Endothelial cell (in vitro differentiated cells): ENCODE measurements at places on chromosomes 3 and 15.

DNA sequence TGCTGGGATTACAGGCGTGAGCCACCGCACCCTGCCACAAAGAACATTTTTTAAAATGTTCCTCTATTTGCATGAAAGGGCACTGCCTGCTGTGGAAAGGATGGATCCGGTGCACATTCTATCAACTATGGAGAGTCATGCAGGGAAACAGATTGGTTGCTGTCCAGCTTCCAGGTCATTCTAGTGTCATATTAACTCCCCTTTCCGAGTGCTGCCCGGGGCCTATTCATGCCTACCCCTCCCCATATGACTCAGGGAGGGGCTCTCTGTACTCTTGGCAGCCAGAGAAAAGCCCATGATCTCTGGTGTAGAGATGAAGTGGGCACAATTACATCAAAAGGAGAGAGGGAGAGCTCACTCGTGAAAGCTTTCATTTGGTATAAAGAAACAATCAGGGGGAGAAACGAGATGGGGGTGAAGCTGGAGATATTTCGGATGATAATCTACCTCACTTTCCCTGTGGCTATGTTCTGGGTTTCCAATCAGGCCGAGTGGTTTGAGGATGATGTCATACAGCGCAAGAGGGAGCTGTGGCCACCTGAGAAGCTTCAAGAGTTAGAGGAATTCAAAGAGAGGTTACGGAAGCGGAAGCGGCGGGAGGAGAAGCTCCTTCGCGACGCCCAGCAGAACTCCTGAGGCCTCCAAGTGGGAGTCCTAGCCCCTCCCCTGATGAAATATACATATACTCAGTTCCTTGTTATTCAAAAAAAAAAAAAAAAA, 16.1 kb upstream of the AHSG start:
- DNase-seq = no peak

GRCh38 chr3:188854772-188855149, 317.0 kb upstream of the TPRG1 start:
- no peak for DNase-seq

DNA sequence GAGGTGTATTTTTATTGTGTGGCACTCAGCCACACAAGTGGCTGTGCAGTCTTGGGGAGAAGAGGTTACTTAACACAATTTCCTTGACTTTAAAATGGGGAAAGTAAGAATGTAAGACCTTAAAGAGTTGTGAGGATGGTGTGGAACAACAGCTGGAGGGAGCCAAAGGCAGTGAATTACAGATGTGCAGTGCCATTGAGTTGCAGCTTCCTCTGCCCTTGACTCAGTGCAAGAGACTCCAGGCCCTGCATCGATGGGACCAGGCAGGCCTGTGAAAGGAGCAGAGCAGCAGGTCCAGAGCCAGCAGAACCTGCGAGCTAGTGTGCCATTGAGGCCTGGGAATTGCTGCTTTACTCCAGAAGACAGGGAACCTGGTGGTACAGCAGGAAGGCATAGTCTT, 27.2 kb downstream of the EEFSEC start:
- DNase-seq = no peak

- no peak for DNase-seq
These were observed 406.3 kb downstream of the SOX2 start for GRCh38 chr3:182118066-182118465.

DNA sequence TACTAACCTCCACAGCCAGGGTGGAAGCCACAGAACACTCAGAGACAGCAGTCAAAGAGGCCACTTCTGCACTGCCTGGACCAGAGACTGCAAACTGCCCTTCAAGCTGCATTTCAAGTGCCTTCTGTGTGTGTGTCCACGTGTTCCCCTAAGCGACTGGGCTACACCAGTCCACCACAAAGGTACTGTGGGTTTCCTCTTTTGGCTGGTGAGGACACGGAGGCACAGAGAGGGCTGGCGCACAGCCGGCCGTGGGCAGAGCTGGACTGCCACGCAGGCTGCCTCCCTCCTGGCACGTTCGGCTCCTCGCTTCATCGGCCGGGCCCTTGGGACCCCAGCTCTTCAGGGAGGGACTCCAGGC, 60.9 kb downstream of the MGLL start:
- DNase-seq = no peak

- DNase-seq = no peak
These were observed 66.1 kb upstream of the SMAD3 start for GRCh38 chr15:66999046-66999968.

DNA sequence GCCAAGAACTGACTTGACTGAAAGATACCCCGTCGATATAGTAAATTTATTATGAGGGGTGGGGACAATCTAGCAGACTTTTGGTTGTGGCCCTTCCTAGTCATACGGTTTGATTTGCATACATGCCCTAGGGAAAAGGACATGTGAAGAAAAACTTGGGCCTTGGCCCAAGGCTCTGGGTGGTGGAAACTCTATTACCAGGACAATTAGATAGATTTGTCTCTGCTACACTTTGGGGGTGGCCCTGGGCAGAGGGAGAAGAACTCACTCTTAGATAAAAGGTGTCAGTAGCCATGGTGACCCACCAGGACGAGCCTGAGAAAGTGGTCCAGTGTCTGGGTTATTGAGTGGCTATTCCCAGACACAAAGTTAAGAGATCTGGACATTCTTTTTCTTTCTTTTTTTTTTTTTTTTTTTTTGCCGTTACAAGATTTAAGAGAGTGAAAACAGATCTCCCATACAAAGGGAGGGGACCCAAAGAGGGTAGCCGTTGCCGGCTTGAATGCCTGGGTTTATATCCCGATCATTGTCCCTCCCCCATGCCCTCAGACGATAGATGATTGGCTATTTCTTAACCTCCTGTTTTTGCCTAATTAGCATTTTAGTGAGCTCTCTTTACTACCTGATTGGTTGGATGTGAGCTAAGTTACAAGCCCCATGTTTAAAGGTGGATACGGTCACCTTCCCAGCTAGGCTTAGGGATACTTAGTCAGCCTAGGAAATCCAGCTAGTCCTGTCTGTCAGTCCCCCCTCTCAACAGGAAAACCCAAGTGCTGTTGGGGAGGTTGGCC, 96.4 kb upstream of the SMAD3 start:
- no peak for DNase-seq

- no peak for DNase-seq
These were observed 76.8 kb upstream of the CD96 start for GRCh38 chr3:111465081-111465670.

DNA sequence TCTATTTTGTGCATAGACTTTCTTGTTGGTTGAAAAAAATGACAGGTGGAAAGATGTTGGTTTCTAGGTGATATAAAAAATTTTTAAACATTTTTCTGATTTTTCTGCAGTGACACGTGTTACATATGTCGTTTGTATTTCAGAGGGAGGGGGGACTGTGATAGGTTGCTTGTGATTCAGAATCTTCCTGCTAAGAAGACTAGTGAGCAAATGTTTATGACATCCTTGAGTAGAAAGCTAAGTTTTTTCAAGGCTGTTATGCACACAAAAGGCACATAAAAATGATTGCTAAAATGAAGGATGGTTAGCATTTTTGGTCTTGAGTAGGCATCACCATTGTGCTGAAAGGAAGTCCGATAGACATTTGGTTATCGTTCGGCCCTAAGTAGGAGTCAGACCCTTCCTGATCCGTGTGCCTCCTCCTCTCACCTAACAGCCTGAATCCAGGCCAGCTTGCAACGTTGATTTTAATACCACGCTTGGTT, 1.5 kb downstream of the ZNF639 start:
- DNase-seq = no peak

DNA sequence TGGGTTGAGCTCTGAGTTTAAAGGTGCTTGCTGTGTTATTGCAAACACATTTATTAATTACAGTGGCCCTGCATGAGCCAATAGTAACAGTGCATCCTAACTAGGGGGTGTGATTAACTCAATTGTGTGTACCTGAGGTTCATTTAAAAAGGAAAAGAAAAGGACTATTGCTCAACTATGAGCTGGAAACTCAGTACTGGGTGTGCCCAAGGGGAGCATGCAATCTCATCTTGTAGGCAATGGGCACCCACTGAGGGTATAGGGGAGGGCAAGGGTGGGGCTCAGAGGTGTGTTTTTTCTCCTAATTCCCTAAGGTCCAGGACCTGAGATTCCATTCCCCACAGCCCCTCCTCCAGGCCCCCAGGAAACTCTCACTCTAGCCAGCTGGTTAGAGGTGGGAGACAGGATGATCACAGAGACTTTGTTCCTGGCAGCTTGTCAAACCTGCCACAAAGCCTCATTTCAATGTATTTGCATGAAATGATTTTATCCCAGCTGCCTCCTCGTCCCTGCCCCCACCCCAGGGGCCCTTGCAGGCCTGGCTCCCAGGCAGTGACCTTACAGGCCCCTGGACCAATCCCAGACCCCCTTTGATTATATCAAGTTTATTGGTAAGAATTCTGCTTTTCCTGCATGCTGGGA, 220.7 kb downstream of the TBC1D2B start:
- DNase-seq = no peak

DNA sequence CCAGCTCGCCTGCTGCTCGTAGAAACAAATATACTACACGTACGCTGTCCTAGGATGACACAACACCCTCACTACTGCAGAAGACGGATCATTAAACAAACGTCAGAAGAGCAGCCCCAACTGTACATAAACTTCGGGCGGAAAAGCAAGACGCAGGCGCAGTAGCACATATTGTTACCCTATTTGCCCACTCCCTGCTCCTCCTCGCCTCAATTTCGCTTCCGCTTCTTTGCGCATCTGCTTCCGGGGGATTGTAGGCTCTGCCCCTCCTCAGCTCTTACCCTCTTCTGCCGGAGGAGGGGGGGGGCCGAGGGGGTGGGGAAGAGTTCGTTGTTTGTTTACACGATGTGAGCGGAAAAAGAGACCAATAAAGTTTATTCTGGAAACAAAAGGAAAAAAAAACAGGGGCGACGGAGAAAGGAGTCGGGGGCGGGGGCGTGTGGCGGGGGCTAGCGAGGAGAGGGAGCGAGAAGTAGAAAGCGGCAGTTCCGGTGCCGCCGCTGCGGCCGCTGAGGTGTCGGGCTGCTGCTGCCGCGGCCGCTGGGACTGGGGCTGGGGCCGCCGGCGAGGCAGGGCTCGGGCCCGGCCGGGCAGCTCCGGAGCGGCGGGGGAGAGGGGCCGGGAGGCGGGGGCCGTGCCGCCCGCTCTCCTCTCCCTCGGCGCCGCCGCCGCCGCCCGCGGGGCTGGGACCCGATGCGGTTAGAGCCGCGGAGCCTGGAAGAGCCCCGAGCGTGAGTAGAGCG, at the start of gene PIK3CA:
Gene PIK3CA (plus strand): TSS at position 485 of the 743 bp plus-strand sequence. CDS start 50,469 bp downstream, outside the sequence.
- DNase-seq = peak; percentile 87

- DNase-seq = no peak
These were observed 14.8 kb upstream of the SHISA5 start for GRCh38 chr3:48518638-48519276.

DNA sequence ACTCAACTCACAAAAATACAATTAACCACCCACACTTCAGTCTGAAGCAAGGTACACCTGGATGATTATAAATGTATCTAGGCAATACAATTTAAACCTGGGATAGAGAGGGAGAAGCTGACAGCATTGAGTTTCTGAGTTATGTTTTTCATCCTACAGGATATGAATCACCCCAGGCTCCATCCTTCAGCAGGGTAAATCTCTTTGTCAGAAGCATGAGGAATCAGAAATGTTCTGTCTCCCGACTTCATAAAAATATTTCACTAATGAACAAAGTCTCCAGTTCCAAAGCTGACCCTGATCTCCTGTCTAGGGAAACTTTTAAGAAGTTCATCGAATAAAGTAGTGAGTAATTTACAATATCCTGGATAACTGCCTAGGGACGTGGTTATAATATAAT, 25.5 kb upstream of the FRMD4B start:
- DNase-seq = no peak

DNA sequence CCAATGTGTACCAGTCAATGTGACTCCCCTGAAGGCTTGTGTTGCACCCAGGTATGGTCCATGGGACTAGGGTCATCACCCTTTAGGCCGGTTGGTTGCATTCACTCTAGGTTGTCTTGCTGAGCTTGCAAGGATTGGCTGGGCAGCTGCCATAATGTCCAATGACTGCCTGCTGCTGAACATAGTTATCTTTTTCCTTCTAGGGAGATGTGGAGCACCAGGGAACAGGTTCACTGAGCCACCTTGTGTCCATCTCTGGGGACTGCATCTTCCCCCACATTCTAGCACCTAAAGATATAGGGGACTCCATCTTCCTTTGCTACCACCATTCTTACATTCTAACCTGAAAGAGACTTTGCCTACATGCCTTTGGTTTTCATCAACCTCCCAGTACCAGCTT, 580.4 kb upstream of the TBL1XR1 start:
- DNase-seq = peak; percentile 41

DNA sequence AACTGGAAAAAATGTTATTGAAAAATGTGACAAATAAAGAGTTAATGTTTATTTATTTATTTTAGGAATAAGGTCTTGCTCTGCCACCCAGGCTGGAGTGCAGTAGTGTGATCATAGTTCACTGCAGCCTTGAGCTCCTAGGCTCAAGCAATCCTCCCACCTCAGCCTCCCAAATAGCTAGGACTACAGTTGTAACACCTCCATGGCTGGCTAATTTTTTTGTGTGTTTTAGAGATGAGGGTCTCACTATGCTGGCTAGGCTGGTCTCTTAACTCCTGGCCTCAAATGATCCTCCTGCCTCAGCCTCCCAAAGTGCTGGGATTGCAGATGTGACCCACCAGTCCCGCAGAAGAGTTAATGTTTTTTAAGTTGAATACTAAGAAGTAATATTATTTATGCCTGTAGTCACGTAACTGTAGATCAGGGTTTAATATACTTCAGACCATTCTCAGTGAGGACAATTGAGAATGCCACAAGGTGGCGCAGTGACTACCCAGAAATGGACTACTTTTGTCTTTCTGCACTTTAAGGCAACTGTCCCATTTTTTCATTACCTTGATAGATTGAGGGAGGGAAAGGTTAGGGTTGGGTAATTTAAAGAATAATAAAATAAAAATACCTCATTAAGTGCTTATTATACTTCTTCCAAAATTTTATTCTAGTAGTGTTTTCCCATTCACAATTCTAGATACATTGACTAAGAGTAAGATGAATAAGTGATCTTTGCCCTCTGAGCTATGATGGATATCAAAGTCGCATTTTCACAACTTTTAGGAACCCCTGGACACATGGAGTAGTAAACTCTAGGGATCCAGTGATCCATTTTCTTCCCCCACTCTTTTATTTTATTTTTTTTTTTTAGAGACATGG, 6.0 kb downstream of the MUC13 start:
- DNase-seq = peak; percentile 63

GRCh38 chr15:85034276-85034675, 52.6 kb downstream of the PDE8A start:
- DNase-seq = no peak

- no peak for DNase-seq
These were observed 1.1 kb downstream of the RPS27L start for GRCh38 chr15:63156086-63156710.

GRCh38 chr3:173395073-173395411, 2.5 kb upstream of the NLGN1 start:
- DNase-seq = no peak
